ENCODE measurements at places on chromosomes 5 and 9.

- DNase-seq: no peak
Measured at GRCh38 chr9:107024193-107024592, 161.2 kb downstream of the ZNF462 start.

DNA sequence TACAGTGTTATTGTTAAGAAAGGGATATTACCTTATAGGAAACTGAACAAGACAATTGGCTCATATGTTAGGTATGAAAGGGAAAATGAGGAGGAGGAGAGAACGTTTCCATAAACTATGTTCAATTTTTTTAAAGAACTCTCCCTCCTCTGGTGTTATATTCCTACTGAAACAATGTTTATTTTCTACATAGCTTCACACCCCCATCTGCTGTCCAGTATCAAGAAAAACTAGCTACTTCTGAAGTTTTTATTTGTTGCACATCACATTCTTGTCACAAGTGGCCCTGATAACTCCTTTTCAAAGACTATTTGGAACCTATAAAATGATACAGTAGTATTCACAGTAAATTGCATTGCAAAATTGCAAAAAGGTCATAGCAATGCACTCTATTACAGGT is 223.4 kb upstream of the FAM174A start:
- DNase-seq: no peak

- no peak for DNase-seq
Measured at GRCh38 chr5:15601274-15601673, 101.3 kb downstream of the FBXL7 start.

DNA sequence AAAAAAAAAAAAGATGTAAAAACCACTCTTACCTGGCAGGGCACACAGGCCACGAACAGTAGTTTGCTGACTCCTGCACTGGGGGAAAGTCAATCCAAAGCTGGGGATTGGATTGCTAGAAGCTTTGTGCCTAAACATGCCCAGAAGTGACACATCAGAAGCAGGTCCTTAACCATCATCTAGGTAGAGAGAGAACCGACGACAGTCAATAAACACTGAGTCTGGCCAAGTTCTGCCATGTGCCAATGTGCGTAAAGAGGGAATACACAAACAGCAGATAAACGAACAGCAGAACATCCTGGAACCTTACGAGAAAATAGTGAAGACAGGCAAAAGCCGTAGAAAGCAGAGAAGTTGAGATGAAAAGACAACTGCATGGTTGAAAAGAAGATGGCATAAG is 14.9 kb downstream of the SFXN1 start:
- DNase-seq: no peak

- DNase-seq: no peak
Measured at GRCh38 chr5:40841068-40841805, at the start of gene CARD6. TSS of gene CARD6 (plus strand) at chr5:40841367. CDS start at chr5:40841383, 16 bp downstream.

DNA sequence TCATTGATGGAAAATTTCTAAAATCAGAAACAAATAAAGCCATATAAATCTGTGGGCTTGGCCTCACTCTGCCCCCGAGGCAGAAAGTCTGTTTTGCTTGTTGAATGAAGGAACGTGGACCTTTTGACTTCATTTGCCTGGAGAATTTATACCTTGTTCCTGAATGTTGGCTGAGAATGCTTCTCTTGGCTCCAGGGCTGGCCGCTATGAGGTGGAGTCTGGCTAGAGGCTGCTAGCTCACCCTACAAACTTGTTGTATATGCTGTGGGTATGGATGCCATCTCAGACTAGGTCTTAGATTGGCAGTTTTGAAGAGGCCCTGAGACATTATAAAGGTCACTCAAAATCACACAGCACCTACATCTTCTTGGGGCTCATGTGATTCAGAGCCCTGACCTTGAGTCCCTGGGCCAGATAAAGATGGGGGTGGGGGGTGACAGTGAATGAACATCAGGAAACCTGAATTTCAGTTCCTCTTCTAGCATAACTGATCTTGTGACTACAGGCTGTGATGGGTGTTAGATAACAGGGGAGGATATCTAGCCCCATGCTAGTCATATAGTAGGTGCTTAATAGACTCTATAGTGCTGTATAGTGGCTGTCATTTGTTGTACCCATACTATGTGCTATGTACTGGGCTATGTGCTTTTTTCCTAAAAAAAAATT is 2.8 kb downstream of the GM2A start:
- DNase-seq: no peak
